ENCODE measurements at places on chromosomes 1 and 21. TPM values are rescaled to one million over a fixed set of nuclear protein-coding genes. Genes with fewer than 3 reads are reported as not detected.

Gene FALEC
- total RNA-seq = 0.70 TPM

Gene PAQR6
- 0.12 TPM for total RNA-seq

Gene G0S2
- total RNA-seq = 4.4 TPM

Gene OR10J1
- not detected for total RNA-seq

Gene HFM1
- 0.08 TPM for total RNA-seq

Gene RPTN
- not detected for total RNA-seq

Gene PDE9A
- 1.7 TPM for total RNA-seq

Gene TMEM79
- total RNA-seq = 1.4 TPM

Gene NFASC
- total RNA-seq = 33.3 TPM

Gene PKLR
- not detected for total RNA-seq

Gene CLIC6
- 0.23 TPM for total RNA-seq

Gene CBR1
- total RNA-seq = 134 TPM

Gene CHI3L1
- total RNA-seq = 0.15 TPM

Gene PADI2
- total RNA-seq = 0.60 TPM

Gene HPDL
- 1.1 TPM for total RNA-seq

Gene ASCL5
- not detected for total RNA-seq

Gene TEDDM1
- total RNA-seq = not detected

Gene GPR25
- not detected for total RNA-seq
